ENCODE measurements at places on chromosomes 13 and 19. TPM values are rescaled to one million over a fixed set of nuclear protein-coding genes. Genes with fewer than 3 reads are reported as not detected.

The PLPPR3 gene
- 0.78 TPM for total RNA-seq

The VSTM1 gene
- total RNA-seq, result not detected

The ZGLP1 gene
- 0.59 TPM for total RNA-seq

The ZNF681 gene
- total RNA-seq, result 0.60 TPM

The FREM2 gene
- under 0.01 TPM for total RNA-seq

The OVOL3 gene
- total RNA-seq, result not detected

The GPC5 gene
- total RNA-seq, result 0.30 TPM

The ANGPTL8 gene
- not detected for total RNA-seq

The ZNF99 gene
- total RNA-seq, result not detected

The GPR12 gene
- not detected for total RNA-seq

The IL17D gene
- 1.3 TPM for total RNA-seq

The KLK1 gene
- not detected for total RNA-seq

The COX7A1 gene
- total RNA-seq, result 14.8 TPM

The IL4I1 gene
- 2.1 TPM for total RNA-seq

The TNFRSF19 gene
- total RNA-seq, result 2.4 TPM

The CEACAM7 gene
- not detected for total RNA-seq

The MEDAG gene
- total RNA-seq, result 5.0 TPM

The BRME1 gene
- 0.37 TPM for total RNA-seq

The HPN gene
- not detected for total RNA-seq

The APLP1 gene
- 15.4 TPM for total RNA-seq

The MAST1 gene
- total RNA-seq, result 0.28 TPM

The PALM3 gene
- total RNA-seq, result 0.30 TPM

The RFPL4A gene
- not detected for total RNA-seq

The ZNF730 gene
- 2.1 TPM for total RNA-seq

The CYP2S1 gene
- 2.1 TPM for total RNA-seq

The MEIOSIN gene
- not detected for total RNA-seq

The OR4F17 gene
- total RNA-seq, result not detected

The ZNF222 gene
- total RNA-seq, result 5.0 TPM

The TTC9B gene
- not detected for total RNA-seq

The PTPRH gene
- total RNA-seq, result 4.2 TPM

The ZNF534 gene
- not detected for total RNA-seq

The ANKLE1 gene
- total RNA-seq, result 0.59 TPM

The SPTBN4 gene
- total RNA-seq, result 0.97 TPM

The TINCR gene
- not detected for total RNA-seq

The ELAVL1 gene
- total RNA-seq, result 74.0 TPM

The ZNF492 gene
- total RNA-seq, result under 0.01 TPM

The ZNF813 gene
- total RNA-seq, result 4.5 TPM

The IGFL2 gene
- total RNA-seq, result 0.05 TPM

The MYO1F gene
- total RNA-seq, result under 0.01 TPM

The ZNF541 gene
- total RNA-seq, result 0.89 TPM

The RFXAP gene
- 3.3 TPM for total RNA-seq

The SLC1A6 gene
- total RNA-seq, result not detected

The SMAD9 gene
- total RNA-seq, result 5.9 TPM

The ABHD8 gene
- 11.6 TPM for total RNA-seq

The CYSLTR2 gene
- total RNA-seq, result 0.30 TPM

The LGALS4 gene
- not detected for total RNA-seq

Measured in smooth muscle cell of the umbilical artery (primary cell).